Astrocyte (in vitro differentiated cells and primary cell): ENCODE measurements at places on chromosomes 6 and 20. TPM values are rescaled to one million over a fixed set of nuclear protein-coding genes. Genes with fewer than 3 reads are reported as not detected.

Gene DCDC2
- total RNA-seq: 3.2 and 4.5 TPM in 2 replicates

Gene TCP11
- not detected in 2 replicates for total RNA-seq

Gene NRSN1
- not detected in 2 replicates for total RNA-seq

DNA sequence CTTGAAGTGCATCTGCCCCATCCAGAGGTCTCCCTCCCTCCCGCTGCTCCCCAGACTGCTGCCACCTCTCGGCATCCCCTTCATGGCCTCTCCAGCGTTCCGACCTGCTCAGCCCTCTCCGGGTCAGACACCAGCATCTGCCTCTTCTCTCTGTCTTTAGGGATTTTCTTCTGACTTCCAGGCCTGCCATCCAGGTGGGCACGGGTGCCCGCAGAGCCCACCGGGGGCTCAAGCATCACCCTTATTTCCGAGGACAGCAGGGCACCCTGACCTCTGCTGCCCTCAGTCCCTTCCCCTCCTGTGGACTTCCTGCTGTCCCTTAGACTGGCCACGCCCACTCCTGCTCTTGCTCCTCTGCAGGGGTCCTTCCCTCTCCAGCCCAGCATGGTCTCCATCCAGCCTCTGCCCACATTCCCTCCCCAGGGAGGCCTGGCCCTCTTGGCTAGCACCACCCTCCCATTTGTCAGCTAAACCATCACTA is 3.3 kb downstream of the NPEPL1 start:
- no peak for DNase-seq

DNA sequence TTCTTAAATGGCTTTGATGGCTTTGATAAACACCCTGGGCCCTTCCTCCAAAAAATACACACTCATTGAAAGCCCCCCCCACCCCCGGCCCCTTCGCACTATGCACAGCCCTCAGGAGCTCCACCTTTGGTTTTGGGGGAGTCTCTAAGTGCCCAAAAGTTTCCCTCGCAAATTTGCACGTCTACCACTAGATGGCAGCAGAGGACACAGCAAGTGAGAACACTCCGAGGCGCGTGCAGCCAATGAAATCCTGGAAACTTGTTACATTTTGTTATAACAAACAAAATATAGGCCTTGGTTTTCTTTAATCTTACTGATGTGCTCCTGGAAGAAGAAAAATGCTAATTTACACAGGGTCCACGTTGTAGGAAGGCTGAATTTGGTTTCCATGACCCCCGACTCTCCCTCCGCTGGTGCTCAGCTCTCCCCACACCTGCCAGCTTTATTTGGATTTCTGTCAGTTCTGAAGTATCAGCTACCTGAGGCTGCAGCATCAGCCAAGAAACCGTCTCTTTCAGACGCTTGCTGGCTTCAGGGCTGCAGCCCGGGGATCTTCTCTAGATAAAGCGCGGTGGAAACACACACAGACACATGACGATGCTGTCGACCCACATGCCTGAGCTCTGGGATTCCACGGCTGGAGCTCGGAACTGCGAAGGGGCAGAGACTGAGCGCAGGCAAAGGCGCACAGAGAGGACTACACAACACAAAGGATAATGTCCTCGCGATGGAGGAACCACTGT is 148.3 kb upstream of the RPS6KA2 start:
- peak; percentile 34 for DNase-seq

- DNase-seq: no peak
These were observed 112.0 kb upstream of the MTHFD1L start for GRCh38 chr6:150753371-150754064.

GRCh38 chr6:141700819-141701218 is 431.9 kb upstream of the GJE1 start:
- peak; percentile 0 for DNase-seq

DNA sequence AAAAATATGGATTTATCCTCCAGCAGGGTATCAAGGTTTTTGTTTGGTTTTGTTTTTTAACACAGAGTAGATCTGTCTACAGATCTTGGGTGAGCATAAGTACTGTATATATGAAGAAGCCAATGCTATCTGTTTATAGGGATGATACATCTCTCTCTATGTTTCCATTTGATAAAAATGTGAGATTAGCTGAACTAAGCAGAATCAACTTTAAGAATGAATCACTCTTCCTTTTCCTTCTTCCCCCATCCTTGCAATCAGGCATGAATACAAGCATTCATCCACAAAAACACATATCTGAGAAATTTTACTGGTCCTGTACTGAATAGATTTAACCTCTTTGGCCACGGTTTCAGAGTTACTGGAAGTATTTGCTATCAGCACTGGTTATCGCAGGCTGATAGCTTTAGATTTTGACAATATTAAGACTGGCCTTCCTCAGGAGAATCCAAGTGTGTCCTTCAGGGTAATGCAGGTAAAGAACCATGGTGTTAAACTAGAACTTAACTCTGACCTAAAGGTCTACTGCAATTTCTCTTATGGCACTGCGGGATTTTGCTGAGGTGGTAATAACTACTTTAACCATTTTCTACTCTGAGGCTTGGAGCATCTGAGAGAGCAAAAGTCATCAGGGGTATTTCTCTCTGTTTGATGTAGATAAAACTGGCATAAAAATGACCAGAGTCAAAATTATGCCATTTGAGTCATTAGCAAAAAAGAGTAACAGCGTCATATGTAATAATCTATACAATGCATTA is 1.5 kb downstream of the SNAP25 start:
- no peak for DNase-seq

- no peak for DNase-seq
These were observed 13.4 kb downstream of the PBOV1 start for GRCh38 chr6:138204792-138205384.

DNA sequence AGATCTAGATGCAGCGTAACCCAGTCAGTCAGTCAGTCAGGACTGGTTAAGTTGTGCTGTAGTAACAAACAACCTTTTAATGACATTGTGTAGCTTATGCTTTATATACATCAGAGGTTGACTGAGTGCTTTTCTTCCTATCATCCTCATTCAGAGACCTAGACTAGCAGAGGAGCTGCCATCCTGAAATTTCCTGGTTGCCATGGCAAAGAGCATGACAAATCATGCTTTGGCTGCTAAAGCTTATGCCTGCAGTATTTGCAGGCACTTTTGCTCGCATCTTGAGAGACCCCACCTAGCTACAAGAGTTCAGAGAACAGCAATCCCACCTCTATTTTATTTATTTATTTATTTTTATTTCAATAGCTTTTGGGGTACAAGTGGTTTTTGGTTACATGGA is 244.0 kb downstream of the BTBD3 start:
- DNase-seq: no peak

- peak; percentile 9 for DNase-seq
These were observed 378.7 kb upstream of the ADGRB3 start for GRCh38 chr6:68256391-68256790.

DNA sequence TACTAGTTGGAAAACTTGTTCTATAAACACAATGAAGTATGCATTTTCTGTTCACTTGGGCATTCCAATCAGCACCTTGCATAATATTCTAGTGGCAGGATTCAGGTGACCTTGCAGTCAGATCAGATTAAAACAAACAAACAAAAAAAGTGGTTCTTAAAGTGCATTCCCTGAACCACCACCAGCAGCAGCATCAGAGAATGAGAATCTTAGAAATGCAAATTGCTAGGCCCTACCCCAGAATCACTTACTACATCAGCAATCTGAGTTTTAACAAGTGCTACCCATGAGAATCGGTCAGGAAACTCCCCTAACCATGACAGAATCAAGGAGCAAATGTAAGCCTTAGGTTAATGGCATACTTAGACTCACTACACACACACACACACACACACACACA is 41.7 kb downstream of the SNAP25 start:
- no peak for DNase-seq

- no peak for DNase-seq
These were observed 22.7 kb downstream of the SENP6 start for GRCh38 chr6:75624335-75624734.

DNA sequence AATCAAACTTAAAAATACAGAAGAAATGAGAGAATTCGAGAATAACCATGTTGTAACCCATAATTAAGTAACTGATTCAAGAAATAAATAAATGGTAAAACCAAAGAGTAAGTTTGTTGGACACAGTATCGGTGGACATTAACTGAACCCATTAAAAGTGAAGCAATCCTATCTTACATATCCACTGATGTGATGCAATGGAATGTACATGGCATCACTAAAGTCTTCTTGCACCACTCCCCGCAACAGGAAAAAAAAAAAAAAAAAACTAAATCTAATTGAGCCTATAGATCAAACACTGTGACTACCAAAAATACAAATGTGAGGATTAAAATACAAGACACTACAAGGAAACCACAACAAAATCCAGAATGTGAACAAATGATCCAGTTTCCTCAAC is 7.9 kb downstream of the SNX14 start:
- no peak for DNase-seq
